Stimulated activated CD8-positive, alpha-beta memory T cell treated with anti-CD3 and anti-CD28 coated beads, Interleukin-4, amount 100 ng/mL, for 1 hour (primary cell): ENCODE measurements at places on chromosomes 5 and 9.

DNA sequence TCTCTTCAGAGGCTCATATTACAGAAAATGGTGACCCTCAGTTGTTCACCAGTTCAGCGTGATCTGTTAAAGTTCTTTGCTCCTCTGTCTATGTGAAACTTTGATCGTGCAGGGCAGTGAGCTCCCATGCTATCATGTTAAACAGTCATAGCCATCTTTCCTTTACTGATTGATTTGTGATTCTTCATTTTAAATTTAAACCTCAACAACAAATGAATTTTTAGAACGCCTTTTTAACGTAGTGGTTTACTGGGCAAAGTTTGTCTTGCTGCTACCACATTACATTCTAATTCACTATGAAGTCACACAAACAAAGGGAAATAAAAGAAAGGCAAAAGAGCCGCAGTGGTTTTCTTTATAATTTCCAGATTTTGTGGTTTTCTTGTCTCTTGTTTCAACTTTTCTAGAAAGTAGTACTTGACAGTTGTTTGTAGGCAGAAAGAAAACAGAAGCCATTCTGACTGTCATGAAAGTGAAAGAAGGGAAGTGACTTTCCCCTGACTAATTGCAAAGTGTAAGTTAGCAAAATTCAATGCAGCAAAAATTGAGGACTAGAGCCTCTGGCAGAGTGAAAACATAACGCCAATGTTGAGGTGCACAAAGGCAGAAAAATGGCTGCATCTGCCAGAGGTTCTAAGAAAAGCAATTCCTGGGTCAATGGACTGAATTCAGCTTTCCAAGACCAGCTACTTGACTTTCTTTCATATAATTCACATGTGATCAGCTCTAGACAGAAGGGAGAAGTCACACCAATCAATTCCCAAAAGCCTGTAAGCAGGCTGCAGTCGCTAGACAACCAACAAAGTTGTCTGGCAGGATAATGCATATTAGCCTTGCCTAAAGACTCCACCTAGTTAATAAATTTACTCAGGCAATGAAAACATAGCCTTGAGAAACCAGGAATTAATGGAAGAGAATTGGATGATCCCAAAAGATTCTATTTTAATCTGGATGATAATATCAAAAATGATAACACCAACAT is 7.1 kb upstream of the IFNA6 start:
- no peak for DNase-seq

DNA sequence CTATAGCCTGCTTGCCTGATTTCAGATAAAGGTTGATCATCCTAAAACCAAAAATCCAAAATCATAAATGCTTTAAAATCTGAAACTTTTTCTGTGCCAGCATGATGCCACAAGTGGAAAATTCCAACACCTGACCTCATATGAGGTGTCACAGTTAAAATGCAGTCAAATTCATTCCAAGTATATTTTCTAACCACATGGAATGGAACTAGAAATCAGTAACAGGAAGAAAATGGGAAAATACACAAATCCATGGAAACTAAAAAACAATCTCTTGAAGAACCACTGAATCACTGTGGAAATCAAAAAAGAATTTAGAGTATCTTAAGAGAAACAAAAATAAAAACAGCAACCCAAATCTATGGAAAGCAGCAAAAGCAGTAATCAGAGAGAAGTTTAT is 297.5 kb upstream of the COX7C start:
- no peak for DNase-seq

DNA sequence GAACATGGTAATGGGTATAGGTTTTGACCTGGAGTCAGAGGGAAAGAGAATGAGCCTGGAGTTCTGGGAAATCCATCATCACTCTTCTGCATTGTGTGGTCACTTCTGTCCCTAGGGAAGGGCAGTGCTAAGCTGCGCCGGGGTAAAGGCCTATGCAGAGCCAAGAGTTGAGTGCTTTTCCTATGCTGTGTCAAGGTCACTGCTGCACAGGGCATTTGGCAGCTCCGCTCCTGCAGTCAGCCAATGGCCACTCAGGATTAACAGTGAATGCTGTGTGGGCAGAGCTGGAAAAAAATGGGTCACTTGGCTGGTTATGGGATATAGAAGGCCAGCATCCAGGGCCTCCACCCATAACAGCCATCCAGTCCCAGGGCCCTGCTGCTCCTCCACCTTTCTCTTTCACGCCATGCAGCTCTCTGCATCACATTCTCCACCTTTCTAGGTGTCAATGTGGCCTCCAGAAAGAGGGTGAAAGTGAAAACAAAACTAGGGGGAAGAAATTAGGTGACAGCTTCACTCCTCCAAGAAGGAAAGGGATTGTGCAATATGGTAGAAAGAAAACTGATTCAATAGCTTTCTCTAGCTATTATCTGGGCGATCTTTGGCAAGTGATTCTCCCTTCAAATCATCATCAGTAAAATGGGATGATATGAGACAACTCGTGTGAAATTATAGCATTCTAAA is 279.3 kb upstream of the ANKRD55 start:
- no peak for DNase-seq

- no peak for DNase-seq
Measured at GRCh38 chr5:172940268-172941066, 18.8 kb upstream of the RPL26L1 start.

DNA sequence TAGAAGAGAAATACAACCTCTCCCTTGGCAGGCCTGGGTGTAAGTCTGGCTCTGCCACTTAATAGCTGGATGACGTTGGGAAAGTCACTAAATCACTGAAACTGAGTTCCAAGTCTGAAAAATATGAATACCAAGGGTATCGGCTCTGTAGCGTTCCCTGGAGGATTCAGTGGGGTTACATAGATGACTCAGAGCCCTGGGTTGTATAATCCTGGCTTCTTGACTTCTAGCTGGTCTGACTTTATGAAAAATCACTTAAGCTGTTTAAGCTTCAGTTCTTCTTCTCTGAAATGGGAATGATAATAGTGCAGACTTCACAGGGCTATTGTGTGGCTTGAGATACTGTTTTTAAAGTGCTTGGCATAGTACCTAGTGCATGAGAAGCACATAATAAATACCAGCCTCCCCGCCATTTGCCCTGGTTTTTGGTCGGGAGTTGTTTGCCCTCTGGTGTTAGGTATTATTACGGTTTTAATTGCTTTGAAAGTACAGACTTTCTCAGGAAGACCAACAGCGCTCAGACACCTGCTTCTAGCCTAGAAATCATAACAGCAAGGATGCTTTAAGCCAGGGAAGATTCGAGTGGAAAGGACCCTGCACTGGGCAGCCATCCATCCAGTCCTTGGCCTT is 43.0 kb downstream of the CYFIP2 start:
- no peak for DNase-seq

GRCh38 chr5:36656556-36656955 is 50.1 kb downstream of the SLC1A3 start:
- no peak for DNase-seq

DNA sequence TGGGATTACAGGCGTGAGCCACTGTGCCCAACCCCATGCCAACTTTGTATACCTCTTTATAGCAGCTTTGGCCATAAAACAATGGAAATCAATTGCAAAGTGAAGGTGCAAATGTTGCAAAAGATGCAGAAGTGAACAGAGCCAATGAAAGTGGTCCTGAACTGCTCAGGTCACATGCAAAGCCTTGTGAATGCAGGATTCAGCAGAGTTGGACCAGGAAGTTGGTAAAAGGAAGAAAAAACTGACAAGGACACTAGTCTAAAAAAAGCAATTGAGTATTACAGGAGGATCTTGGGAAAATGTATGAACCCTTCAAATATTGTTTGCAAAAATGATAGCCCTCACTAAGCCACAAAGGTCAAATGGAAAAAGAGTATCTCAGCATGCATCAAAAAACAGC is 4.5 kb upstream of the MAP3K1 start:
- DNase-seq, result no peak

DNA sequence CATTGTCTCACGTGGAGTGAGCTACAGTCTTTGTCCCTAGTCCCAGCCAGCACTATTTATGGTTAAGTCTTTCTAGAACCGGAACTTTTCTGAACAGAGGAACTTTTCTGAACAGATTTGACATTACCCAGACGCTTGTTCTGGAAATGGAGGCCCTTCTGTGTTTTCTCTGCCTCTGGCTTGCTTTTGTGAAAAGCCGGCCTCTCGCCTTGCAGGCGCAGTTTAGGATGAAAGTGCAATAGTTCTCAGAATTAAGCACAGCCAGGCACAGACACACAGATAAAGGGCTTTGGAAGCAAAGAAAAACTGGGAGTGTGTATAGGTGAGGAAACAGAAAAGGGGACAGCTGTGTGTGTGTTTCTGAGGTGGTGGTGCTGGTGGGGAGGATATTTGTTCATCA is 5.9 kb downstream of the GDNF start:
- no peak for DNase-seq

DNA sequence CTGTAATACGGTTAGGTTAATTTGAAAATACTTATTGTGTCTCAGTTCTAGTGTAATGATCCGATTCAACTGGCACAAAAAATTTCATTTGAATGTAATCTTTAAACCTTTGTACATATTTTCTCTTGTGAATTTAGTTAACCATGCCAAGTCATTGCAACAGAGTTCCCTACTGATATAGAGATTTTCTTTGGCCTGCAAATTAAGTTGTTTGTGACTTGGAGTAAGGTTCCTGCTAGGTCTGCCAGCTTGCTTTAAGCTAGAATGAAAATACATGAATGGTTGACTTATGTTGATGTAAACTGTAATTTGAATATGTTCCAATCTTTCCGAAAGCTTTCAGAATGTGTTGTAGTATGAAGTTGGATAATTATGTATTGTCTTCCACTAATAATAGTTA is 1004.1 kb upstream of the EDIL3 start:
- DNase-seq, result no peak

DNA sequence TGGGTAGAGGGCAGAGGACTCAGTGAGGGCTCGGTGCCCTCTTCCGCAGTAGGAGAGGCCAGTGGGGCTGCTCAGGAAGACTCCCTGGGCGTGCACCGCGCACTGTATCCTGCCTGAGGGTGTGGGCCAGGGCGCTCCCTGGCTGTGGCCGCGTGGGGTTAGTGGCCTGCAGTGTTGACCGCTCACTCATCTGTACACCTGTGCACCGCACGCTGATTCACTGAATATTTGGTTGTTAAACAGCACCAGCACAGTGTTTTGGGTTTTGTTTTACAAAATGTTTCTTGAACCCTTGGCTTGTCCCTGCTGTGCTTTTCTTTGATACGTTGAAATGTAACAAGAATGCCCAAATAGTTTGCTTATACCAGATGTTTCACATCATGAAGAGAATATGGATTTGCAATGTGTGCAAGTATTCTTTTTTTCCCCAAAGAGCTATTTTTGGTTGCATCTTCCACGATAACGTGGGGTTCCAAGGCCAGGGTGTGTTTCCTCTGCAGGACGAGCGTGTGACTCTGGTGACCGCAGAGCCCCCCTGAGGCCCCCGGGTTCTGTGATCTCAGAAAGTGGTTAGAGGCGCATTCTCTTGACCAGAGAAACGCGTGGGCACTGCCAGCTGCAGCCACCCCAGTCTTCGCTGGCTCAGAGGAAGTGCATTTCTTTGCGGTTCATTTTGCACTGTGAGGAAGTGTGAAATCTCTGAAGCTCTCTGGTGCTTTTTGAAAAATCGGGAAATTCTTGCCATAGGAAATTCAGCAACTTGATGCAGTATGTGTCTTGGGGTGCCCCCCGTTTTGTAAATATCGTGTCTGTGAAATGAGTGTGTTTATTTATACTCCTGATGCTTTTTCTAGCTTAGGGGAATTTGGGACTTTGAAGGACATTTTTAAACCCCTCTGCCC is 46.9 kb downstream of the AHRR start:
- no peak for DNase-seq

GRCh38 chr5:129670957-129671500 is 76.9 kb upstream of the MINAR2 start:
- DNase-seq, result no peak

DNA sequence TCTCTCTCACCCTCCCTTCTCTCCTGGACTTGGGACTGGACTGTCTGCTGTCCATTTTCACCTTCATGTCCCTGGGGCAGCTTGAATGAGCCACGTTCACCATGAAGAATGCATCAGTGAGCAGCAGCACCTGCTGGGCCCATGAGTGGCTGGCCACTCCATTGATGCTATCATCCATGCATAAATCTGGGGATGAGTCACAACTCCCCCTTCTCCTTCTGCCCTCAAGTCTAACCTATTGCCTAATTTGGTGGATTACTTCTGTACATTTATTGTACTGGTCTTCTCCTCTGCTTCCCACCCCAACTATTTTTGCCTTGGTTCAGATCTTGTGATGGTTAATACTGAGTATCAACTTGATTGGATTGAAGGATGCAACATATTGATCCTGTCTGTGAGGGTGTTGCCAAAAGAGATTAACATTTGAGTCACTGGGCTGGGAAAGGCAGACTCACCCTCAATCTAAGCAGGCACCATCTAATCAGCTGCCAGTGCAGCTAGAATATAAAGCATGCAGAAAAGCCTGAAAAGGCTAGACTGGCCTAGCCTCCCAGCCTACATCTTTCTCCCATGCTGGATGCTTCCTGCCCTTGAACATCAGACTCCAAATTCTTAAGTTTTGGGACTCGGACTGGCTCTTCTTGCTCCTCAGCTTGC is 46.7 kb downstream of the GDNF start:
- no peak for DNase-seq

- no peak for DNase-seq
Measured at GRCh38 chr9:79652598-79652997, 80.8 kb downstream of the TLE4 start.

- DNase-seq, result no peak
Measured at GRCh38 chr5:147481874-147482705, 27.8 kb downstream of the DPYSL3 start.

GRCh38 chr5:15365070-15365469 is 134.9 kb upstream of the FBXL7 start:
- DNase-seq, result no peak

GRCh38 chr9:3742586-3742985 is 216.8 kb upstream of the RFX3 start:
- no peak for DNase-seq

- DNase-seq, result no peak
Measured at GRCh38 chr9:70616228-70616990, 202.0 kb upstream of the KLF9 start.

DNA sequence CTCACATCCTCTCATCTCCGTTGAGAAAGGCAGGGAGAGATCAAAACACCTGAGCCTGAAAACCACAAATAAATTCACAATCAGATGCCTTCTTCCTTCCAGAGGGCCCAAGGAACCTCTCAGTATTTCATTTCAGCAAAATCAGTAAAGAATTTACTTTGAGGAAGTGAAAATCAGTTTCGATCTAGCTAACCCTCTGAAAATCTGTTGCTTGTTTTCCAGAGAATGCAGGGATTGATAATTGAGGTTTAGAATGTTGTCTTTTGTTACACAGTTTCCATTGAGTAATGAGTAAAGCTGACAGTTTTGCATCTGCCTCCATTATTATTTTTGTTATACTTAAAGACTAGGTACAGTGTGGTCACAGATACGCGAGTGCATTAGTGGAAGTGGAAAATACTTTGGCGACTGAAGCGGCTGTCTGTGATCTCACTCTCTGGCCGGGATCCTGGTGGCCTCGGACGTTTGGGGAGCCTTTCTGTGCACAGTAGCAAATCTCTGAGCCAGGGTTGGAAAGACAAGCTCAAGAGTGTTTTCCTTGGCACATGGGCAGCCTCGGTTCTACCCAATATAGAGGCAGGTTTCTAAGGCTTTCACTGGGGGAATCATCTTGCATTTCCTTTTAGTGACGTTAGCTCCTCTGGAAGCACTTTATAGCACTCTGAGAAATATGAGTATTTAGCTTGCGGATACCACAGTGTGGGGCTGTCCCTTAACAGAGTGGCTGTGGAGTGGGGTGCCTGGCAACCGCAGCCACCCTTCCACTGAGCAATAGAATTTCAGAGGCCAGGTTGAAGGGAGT is 32.2 kb upstream of the ANGPTL2 start:
- no peak for DNase-seq

GRCh38 chr9:99377790-99378775 is 156.0 kb downstream of the SEC61B start:
- no peak for DNase-seq

GRCh38 chr5:61866930-61867329 is 439.1 kb upstream of the KIF2A start:
- no peak for DNase-seq

GRCh38 chr5:117624201-117624600 is 1049.6 kb upstream of the SEMA6A start:
- no peak for DNase-seq
